Activated T-helper 1 cell treated with anti-CD3 and anti-CD28 coated beads, Interleukin-2, amount 50 U/mL, for 16 hours (primary cell): ENCODE measurements at places on chromosomes 2 and 18.

GRCh38 chr2:29549069-29549380 lies 372.4 kb downstream of the ALK start:
- no peak for DNase-seq

DNA sequence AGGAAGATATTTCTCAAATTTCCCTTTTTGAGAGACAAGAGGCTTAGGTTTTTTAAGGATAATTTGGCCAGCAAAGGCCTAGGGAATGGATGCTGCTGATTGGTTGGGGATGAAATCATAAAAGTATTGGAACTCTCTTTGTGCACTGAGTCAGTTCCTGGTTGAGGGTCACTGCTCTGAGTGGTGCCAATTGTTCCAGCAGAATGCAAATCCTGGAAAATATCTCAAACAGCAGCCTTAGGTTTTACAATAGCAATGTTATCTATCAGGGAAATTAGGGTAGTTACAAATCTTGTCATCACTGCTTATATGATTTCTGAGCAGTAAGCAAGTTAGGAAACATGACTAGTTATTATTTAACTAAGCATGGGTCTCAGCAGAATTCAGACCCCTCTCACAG lies 96.2 kb downstream of the RAD51AP2 start:
- DNase-seq = no peak

DNA sequence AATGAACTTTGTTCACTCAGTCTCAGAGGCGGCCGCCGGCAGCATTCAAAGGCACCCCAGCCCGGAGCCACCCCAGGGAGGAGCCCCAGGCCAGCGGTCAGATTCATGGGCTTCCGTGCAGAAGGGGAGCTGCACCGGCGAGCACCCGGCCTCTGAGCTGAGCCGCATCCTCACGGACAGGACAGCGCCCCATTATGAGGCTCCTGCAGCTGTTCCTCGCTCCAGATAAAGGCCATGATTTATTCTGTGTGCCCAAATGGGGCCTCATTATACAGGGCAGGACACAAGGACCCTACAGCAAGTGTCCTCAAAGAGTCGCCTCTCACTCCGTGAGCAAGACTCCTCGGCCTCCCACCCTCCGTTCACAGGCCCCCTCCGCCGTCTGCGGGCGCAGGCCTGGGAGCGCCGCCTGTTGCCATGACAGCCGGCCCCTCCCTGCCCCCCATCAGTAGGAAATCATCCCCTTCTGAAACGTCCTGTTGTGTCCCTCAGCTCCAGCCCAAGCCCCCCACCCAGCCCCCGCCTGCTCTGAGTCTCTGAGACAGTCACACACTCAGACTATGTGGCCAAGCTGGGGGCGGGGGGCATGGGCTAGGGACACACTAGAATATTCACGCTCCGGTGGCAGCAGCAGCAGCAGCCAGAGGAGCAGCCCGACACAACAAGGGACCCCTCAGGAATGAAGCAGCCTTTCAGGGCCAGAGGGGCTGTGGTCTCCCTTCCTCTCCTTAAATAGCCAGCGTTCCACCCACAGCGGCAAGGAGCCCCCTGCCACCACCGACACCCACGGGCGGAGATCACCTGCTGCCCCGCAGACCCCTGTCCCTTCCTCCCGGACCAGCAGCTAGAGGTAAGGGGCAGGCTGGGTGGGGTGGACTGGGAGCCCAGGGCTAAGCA lies at the start of gene GPR17:
Gene GPR17, plus strand, starts transcription at position 759 of the 897 bp plus-strand sequence. CDS start 4,583 bp downstream, outside the sequence.
- DNase-seq = no peak

DNA sequence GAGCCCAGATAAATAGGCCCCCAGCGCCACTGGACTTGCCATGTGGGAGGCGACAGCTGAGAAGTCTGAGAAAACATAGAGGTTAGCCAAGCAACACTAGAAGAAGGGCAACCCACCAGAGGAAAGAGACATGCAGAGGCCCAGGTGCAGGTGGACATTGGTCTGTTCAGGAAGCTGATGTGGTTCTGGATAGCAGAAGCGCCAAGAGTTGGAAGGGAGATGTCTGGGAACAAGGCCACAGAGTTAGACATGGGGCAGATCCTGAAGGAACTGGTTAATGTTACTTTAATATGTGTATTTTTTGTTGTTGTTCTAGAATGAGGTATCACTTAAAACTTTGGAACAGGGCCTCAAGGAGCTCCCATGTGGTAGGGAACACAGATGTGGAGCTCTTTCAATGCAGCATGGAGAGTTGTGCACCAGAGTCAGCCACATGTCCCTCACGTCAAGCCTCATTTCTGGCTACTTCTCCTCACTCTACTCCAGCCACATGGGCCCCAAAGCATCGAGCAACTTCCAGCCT lies 62.2 kb upstream of the PKDCC start:
- DNase-seq = no peak

DNA sequence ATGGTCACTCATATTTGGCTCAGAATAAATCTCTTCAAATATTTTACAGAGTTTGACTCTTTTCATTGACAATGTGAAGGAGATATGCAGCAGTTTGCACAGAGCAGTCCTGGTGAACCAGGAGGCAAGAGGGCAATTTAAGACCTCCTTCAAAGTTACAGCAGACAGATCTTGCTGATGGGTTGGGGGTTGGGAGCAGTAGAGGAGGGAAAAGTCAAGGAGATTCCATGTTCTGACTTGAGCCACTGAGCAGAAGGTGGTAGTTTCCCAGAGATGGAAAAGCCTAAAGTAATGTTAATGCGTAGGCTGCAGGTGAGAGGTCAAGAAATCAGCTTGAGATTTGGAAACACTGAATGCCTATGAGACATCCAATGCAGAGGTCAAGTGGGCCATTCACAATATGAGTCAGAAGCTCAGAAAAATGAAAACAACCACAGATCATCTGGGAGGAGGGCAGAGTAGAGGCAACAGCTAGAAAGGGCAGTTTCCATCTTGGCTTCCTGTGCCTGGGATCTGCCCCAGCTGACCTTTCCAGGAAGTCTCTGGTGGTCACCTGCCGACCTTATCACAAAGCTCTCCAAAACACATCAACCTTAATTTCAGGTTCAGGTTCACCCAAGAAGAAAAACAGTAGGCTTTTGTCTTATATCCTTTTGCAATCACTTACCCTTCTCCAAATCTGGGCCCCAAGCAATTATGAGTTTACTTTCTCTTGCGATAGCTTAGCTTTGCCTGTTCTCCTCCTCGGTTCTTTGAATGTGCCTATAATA lies 197.5 kb upstream of the ARL4C start:
- no peak for DNase-seq

GRCh38 chr2:205682239-205682970 lies at the start of gene NRP2:
NRP2 (plus strand) TSS chr2:205682501; CDS start chr2:205683291, 790 bp downstream.
- no peak for DNase-seq

GRCh38 chr2:130828461-130828860 lies 8.3 kb upstream of the ARHGEF4 start:
- no peak for DNase-seq

GRCh38 chr2:102273619-102274211 lies 37.6 kb upstream of the IL1RL1 start:
- DNase-seq = no peak

DNA sequence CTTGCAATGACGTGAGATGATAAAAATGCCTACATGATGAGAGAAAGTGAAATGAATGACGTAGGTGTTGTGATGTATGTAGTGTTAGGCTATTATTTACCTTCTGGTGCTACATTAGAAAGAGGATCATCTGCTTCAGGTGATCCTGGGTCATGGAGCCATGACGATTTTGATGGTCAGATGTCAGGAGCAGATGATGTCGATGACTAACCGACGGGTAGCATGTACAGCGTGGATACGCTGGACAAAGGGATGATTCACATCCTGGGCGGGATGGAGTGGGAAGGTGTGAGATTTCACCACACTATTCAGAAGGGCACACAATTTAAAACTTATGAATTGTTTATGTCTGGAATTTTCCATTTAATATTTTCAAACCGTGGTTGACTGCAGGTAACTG lies 43.5 kb upstream of the ACVR1C start:
- no peak for DNase-seq

DNA sequence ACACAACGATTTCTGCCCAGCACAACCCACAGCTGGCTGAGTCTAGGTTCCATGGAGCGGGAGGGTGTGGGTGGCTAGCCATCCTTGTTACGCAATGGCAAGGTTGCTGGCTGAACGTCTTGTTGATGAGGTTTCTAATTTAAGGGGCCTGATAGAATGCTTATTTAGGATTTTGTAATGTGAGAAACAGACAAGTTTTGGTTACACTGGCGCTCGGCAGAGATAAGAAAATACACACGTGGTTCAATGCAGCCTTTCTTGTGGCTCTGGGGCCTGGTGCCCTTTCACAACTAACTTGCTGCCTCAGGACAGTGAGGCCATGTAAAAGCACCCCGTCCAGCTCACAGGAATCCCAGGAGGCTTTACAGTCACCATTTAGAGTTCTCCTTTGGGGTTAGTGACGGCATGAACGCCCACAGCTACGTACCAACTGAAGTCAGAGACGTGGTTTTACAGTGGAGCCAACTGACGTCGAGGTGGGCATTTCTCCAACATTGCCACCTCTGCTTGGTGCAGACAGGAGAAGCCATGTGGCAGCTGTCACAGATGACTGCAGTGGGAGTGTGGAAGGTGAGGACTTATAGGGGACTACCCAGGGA lies 29.7 kb upstream of the PIEZO2 start:
- no peak for DNase-seq

DNA sequence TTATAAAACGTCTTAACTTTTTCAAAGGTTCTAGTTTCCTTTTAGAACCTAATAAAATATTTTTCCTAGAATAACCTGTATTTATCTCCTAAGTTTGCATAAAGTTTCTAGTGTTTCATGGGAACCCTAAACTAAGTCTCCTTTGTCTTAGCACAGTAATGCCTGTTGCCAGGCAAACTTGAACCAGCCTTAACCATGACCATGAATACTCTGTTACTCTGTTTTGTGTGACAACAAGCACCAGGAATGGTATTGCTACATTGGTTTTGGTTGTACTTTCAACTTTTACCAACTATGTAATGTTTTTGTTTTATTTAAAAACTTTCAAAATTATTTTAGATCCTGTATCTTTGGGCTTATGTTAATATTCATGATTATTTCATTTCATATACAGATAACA lies 137.6 kb downstream of the CERS6 start:
- no peak for DNase-seq

DNA sequence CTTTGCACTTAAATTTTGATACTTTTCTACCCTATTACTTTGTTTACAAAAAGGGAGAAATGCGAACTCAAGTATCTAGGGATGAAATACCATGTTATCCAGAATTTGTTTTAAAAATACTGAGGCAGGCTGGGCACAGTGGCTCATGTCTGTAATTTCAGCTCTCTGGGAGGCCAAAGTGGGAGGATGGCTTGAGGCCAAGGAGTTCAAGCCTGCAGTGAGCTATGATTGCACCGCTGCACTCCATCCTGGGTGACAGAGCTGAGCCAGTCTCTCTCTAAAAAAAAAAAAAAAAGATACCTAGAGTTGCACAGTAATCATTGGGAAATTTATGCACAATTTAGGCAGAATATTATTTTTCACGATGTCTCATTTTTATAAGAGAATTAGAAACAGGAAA lies 12.4 kb upstream of the VAPA start:
- no peak for DNase-seq

DNA sequence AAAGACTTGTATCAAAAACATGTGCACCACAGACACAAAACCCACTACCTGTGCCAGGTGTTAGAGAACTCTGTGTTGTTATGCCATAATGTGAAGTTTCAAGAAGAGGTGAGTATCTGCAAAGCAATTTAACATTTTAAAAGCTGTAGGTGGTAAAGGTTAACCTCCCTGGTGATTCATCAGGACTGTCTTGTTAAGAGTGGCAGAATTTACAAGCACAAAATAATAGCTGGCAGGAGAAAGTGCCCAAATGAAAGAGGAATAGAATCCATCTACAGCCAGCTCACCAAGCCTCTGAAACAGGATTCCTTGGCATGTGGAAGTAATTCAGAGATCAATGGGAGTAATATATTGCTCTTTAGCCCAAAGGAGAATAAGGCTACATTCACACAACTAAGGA lies 230.7 kb downstream of the AFF3 start:
- no peak for DNase-seq

DNA sequence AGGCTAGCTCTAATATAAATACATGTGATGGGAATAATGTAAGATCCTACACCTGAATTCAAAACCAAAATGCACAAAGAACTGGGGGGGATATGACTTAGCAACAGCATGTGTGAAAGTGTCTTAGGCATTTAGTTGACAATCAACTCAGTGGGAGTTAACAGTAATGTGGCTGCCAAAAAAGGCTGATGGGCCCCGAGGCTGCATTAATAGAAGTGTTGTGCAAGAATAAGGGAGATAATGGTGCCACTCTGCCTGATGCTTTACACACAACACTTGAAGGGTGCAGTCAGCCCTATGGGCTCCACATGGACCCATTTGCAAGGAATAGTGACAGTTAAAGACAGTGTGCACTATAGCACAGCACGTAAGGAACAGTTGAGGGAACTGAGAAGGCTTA lies 649.4 kb upstream of the ZEB2 start:
- no peak for DNase-seq

GRCh38 chr2:237210763-237211162 lies 125.1 kb downstream of the COPS8 start:
- no peak for DNase-seq

DNA sequence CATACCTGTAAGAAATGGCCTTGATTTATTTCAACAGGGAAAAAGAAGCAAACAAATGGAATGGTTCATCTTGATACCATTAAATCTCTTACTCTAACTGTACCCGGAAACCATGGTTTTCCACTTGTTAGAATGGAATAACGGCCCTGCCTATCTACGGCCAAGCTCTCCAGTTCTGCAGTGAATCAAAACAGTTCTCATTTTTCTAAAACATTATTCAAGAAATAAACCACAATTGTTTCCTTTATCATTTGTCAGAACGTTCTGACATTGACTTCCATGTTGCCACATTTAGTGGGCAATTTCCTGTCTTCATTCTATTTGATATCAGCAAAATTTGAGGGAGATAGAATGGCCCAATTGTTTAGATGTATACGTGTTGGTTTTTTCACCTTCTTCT lies 118.8 kb upstream of the CDH19 start:
- DNase-seq = no peak

DNA sequence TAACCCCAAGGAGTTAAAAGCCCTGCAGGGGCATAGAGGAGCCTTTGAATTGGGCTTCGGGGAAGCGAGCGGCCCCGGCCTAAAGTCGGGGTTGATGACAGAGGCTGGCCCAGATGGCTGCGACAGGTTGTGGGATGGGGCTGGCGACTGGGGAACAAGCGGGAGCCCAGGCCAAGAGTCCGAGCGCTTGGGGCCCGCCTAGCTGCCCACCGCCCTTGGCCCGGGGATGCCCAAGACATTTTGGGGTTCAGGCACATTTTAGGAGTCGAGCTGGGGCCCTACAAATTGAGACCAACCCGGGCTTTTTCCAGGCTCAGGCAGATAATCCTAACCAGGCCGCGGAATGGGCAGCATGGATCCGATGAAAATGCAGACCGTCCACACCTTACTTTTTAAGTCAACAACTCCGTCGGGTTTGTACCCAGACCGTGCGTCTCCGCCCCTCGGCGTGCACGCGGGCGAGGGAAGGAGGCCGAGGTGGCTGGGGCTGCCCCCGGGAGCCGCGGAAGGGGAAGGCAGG lies 507 bp downstream of the RTKN start:
- no peak for DNase-seq
